ENCODE measurements at places on chromosomes 12 and 14.
A peak's percentile ranks its signal among the peaks of the same experiment; 100 is the strongest.

DNA sequence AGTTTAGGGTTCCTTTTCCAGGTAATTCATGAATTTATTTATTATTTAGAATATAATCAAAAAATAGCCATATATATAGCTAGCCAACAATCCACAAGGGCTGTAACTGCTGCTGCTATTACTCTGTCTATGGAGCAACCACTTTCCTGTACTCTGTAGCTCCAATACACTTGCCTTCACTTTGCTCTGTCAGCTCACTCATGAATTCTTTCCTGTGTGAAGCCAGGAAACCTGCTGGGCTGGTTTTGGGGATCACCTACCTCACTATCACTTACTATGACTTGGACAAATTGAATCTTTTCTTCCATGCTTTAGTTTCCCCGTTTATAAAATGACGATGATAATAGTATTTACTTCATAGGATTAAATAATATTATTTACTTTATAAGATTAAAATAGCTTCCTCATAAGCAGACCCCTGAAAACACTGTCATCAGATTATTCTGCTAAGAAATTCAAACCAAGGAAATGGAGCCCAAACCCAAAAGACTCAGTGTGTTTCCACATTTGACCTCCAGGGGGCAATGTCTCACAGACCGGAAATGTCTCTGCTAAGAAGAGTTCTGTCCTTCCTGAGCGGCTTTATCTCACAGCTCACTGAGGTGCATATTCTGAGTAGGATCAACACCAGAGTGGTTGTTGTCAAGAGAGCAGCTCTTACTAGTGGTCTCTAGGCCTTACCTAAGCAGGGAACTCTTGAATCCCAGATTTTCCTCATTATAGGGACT is 457.1 kb downstream of the DAD1 start:
- DNase-seq: peak; percentile 37

GRCh38 chr12:108616941-108617858 is 16.5 kb downstream of the SELPLG start:
- peak; percentile 86 for DNase-seq

DNA sequence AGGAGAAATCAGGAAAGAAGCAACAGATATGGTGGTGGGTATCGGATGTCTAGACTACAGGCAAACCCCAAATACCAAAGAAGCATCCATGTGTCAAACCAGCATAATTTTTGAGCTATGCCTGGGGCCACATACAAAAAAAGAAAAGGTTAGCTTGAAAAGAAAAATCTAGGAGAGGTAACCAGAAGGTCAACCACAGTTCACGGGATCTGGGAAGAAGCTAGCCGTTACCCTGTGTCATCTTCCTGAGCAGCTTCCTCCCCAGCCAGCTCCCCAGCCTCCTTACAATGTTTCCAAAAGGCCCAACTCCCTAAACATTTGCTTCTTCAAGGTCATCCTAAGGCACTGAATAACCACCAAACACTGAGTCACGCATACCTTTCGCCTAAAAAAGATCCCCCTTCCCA is 3.1 kb downstream of the SINHCAF start:
- DNase-seq: no peak

DNA sequence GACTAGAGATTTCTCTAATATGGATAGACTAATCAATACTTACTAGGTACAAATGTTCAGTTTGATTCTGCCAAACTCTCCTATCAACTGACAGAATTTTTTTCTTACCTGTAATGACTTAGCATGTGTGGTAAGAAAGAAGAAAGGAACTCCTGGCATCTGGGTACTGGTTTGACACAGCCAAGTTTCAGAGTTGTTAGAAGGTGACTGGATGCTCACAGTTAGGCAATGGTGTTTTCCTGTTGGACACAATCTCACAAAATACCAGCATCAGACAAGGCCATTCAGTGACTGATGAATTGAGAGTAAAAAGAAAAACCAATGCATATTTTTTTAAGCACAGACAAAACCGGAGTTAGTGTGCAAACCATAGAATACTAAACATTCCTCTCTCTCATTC is 4.2 kb downstream of the MUCL1 start:
- no peak for DNase-seq

GRCh38 chr14:96224480-96225096 is 19.9 kb downstream of the BDKRB2 start:
- no peak for DNase-seq

- DNase-seq: peak; percentile 26
Observed at GRCh38 chr12:56581418-56582145, 48.5 kb downstream of the BAZ2A start.

- DNase-seq: no peak
Observed at GRCh38 chr14:66081594-66082376, 404.4 kb upstream of the CCDC196 start.

- no peak for DNase-seq
Observed at GRCh38 chr14:49982082-49982481, 89.2 kb downstream of the ARF6 start.

DNA sequence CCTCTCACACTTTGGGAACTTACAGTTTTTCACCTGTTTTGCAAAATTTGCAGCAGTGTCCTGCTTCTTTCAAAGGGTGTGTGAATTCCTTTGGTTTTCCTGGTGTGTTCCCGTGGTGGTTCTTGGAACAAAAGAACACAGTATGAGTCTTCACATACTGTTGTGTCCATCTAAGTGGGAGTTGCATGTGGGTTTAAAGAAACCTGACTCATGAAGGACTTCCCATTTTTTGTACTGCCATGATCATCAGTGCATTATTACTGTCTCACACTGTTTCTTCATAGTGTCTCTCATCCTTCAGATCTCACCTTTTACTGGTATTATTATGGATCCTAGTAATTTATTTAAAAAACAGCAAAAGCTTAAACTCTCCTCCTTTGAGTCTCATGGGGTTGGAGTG is 3.8 kb upstream of the GZMH start:
- no peak for DNase-seq

DNA sequence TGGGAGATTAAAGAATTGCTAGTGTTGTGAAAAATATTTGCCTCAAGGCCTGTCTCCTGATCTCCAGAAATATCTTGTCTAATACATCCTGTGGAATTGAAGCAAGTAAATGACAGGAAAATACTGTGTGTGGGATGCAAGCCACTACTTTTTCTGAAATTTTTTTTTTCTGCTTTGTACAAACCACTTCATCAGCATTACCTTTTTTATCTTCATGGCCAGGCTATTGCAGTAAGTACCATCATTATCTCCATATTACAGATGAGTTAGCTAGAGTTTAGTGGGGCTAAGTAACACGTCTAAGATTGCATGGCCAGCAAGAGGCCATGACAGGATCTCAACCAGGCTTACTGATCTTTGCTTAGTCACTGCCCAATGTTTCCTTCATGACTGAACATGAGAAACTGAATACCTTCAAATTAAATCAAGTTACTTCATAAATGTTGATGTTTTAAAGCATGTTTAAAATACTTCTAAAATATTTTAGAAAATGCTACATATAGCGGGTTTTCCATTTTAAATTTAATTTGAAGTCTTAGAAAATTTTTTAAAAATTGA is 273.7 kb downstream of the SLC6A15 start:
- no peak for DNase-seq

- DNase-seq: no peak
Observed at GRCh38 chr14:77849711-77850110, 49.8 kb downstream of the ADCK1 start.

- DNase-seq: no peak
Observed at GRCh38 chr12:106974511-106974910, 12.4 kb downstream of the MTERF2 start.

DNA sequence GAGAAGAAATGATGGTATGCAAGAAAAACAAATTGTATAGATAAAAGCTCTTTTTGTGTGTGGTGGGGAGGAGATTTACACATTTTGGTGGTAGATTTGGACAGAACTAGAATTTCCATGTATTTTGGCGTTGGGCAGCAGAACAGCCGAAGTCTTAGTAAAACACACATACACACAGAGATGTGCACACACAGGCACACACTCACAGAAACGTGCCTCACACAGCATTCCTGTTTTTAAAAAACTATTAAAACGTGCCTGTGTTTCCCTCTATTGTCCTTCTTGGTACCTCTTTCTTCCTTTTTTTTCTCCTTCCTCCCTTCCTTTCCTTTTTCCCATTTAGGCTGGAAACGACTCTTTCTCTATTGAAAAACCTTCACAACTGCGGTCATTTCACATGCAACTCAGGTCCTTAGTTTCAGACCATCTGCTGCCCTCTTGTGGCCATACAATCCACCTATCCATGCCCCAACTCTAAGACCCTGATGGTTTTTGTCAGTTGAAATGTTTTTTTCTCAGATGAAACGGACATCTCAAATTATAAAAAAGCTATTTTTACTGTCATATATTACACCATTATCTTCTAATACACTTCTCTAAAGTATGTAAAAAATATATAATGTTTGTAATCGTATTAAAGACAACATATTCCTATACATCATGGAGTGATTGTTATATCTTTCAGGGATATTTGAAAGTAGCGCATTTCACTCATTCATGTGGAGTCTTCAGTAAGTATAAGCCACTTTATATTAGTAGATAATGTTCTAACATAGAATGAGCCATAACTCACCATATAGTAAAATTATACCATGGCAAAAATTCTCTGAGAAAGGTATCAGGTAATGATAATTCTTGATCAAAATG is 386.7 kb upstream of the NOVA1 start:
- DNase-seq: no peak

GRCh38 chr14:60989599-60989998 is 8.6 kb downstream of the SLC38A6 start:
- DNase-seq: no peak

GRCh38 chr12:63904653-63905052 is 60.2 kb downstream of the SRGAP1 start:
- DNase-seq: no peak

DNA sequence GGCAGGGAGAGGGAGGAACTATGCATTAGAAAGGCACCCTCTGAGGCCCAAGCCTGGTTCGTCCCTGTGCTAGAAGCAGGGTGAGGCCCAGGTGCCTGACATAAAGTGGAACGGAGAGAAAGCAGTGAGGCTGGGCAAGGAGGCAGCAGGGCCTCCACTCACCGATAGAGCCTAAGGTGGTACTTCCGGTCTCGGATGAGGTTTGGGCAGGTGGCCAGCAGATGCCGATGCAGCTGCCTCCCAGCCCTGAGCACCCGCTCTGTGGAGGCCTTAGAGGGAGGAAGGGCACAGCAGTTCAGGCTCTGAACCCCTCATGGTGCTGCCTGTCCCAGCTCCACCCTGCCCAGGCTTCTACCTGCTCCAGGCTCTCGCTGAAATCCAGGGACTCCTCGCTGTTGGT is 7.1 kb downstream of the RAPGEF3 start:
- no peak for DNase-seq

DNA sequence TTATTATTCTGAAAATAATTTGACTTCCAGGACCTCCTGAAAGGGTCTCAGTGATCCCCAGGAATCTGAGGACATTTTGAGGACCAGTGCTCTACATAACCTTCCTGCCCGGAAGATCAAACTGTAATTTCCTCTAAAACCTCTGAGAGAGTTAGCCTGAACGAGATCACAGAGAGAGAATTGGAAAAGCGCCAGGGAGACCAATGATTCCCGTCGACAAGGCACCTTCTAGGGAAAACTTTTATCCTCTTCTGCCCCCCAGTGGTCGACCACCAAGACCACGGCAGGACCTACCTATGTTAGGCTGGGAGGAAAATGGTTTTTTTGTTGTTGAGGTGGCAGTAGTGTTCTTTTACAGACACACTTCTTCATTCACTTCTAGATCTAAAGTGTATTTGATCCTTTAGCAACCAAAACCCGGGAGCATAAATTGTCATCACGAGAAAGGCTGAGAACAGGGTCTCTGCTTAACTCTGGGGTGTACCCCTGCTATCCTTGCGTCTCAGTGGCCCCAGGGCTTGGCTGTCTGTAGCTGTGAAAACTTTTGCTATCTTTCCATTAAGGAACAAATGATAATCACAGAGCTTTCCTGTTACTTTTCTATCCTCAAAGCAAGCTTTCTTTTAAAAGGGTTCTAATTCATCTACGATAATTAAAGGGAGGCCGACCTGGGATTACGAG is 62.9 kb upstream of the NID2 start:
- DNase-seq: peak; percentile 59

DNA sequence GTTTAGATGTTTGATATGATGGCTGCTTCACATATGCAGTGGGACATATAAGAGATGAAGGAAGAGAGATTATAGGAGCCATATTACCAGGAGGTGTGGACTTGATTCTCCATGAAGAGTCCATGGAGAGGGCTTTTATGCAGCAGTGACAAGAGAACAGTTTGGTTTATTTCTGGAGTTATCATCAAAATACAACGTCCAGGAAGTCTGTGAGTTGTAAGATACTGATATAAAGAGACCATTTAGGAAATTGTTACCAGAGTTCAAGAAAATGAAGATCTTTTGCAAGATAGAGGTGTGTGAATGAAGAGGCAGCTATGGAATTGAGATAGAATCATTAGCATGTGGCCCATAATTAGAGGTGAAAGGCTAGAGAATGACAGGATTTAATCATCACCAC is 431.7 kb downstream of the NPAS3 start:
- DNase-seq: no peak

DNA sequence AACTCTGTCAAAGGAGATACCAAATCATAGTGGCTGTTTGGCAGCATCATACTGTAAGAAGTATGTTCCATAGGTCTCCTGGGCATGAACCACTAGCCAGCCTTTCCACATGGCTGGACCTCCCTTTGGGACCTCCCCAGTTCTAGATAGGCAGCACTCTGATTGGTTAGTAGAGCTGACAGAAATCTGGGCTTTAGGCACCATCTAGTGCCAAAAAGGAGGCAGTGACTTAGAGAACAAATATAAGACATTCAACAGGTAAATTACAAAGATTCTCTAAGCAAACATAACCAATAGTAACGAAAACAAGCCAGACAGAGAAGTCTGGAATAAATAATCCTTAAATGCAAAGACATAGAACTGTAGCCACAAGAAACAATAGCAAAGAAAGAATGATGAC is 148.0 kb upstream of the PDE3A start:
- DNase-seq: no peak

DNA sequence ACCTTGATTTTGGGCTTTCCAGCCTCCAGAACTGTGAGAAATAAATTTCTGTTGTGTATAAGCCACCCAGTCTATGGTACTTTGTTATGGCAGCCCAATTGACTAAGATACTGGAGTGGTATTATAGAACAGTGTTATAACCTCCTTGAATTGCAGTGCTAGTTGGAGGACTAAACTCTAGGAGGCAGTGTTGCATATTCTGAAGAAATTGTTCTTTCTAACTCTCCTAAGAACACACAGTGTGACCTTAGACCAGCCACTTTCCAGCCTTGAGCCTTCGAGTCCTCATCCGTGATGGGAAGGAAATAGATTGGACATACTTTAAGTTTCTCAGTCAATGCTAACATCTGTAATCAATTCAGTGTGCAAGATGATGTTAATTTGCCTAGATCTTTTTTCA is 22.4 kb upstream of the LRRC10 start:
- DNase-seq: no peak

DNA sequence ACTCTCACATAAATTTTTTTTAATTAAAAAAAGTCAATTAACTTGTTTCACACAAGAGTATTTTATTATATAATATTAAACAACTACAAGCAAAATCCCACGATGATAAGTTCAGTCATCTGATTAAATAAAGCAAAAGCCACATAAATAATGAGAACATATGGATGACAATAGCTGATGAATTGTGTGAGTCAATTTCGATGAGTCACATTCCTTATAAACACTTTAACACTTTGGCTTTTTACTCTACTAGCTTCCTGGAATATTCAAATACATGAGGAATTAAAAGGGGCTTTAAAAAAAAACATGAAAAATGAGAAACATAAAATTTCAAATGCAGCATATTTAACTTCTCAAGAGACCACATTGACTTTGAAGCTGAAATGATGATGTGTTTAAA is 95.3 kb downstream of the BCAT1 start:
- DNase-seq: no peak

- DNase-seq: no peak
Observed at GRCh38 chr12:130214686-130215395, 52.6 kb downstream of the FZD10 start.
